MG63 (cell line): ENCODE measurements at places on chromosomes 5 and 9. TPM values are rescaled to one million over a fixed set of nuclear protein-coding genes. Genes with fewer than 3 reads are reported as not detected.

DNA sequence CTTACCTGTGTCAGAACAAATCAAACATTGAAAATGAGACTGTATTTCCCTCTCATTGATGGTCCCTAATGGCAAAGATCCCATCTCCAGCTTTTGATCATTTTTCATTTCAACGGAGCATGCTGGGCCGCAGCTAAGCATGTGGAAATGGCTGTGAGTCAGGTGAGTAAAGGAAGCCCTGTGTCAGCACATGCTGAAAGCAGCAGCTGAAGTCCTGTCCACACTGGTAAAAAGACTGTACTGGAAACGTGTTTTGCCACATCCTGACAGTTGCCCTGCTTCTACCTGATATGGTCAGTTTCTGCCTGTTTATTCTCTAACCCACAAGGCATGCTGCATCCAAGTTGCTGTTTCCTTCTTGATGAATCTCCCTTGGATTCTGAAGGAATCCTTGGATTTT lies 330.1 kb downstream of the EFNA5 start:
- no peak for DNase-seq

DNA sequence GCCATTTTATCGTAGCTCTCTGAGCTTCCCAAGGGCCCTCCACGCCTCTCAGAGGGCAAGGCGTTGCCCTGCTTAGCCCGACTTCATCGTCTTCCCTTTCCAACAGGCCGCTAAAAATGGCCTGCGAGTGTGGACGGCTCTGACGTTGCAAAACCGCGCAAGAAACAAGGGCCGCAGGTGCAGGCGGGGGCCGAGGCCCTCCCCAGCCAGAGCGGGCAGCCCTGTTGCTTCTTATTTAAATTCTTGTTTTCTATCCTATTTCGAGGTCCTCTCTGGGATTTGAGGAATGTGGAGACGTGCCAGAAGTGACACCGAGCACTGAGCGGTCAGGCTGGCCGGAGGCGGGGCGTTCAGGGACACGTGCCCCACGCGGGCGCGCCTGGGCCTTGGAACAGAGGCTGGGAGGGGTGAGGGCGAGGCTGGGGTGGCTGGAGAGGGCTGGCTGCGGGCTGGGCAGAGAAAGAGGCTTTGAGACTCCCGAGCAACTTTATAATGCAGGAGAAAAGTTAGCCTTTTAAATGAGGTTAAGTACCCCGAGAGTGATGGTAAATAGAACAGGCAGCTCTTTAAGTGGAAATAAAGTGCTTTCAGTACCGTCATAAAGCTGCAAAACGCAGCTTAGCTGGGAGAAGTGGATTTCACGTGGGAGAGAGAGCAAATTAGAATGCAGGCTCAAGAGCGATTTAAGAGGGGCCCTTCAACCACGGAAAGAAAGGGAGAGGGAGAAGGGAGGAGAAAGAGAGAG lies 243.6 kb downstream of the AUH start:
- no peak for DNase-seq

- DNase-seq: no peak
These were observed 757.5 kb upstream of the ZNF608 start for GRCh38 chr5:125503946-125504345.

- no peak for DNase-seq
These were observed 41.0 kb downstream of the TMEM38B start for GRCh38 chr9:105735366-105735765.

- DNase-seq: no peak
These were observed 20.5 kb downstream of the MVB12B start for GRCh38 chr9:126347093-126347492.

The CDH6 gene
- 242 and 244 TPM in 2 replicates for total RNA-seq

The GFI1B gene
- total RNA-seq: not detected in 2 replicates
